NCI-H1694 (cell line): ENCODE measurements at places on chromosomes 16 and 17.

DNA sequence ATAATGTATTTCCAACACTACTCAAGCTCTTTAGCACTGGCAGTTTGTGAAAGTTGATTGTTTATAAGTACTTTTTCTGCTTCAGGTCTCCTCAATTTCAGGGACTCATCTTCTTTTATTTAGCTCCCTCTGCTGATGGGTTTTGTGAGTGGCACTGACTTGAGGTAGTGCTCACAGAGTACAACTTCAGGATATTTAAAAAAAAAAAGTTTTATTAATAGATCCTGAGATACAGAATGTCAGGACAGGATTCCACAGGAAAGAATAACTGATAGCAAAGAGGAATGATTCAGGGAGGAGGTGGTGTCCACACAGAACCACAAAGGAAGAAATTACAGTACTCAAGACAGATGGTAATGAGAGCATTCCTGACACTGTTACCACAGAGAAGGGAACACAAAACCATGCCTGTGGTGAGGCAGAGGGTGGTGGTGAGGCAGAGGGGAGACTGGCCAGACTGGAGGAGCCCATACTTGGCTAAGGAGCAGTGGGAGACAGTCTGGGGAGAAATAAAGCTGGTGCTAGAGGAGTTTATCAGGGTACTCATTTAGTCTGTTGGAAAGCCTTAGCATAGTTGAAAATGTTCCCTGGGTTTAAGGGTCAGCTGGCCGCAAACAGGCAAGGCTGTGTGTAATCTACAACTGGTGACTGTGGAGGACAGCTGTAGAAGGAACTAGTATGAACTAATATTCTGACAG is 63.7 kb downstream of the SPAG9 start:
- DNase-seq: peak; percentile 67

- no peak for DNase-seq
Measured at GRCh38 chr16:80200079-80200478, 340.7 kb upstream of the DYNLRB2 start.

GRCh38 chr17:2547176-2547575 is 35.5 kb upstream of the METTL16 start:
- DNase-seq: no peak

DNA sequence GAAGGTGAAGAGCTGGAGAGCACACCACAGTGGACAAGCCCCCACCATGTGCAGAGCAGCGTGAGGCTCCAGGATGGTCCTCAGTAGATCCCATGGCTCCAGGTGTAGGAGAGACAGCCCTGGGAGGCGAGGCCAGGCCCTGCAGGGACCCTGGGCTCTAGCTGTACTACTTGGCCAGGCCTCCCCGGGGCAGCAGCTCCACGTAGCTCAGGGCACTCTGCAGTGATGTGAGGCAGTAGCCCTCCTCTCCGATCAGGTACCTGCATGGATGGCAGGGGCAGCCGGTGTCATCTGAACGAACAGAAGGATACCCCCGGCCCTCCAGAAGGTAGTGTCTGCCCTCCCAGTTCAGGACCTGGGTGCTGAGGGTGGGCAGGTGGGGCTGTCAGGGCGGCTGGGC is 6.2 kb upstream of the SPATA2L start:
- no peak for DNase-seq

- no peak for DNase-seq
Measured at GRCh38 chr17:63985387-63986140, 12.6 kb upstream of the PRR29 start.

DNA sequence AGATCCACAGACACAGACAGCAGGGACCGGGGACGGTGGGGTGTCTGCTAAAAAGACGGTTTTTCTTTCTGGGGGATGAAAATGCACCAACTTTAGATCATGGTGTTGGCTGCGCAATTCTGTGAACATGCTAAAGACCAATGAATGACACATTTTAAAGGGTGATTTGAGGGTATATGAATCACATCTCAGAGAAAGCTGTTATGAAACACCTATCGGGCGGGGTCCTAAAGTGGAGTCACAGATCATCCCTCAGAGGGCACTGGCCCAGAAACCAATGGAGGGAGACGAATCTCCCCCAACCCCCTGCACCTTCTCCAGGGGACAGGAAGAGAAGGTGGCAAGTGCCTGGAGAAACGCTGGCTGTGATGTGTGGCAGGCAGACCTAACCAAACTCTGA is 26.0 kb downstream of the KLHDC4 start:
- no peak for DNase-seq

- DNase-seq: no peak
Measured at GRCh38 chr16:88532434-88533241, 37.6 kb upstream of the ZC3H18 start.

GRCh38 chr16:85624646-85625045 is 11.5 kb downstream of the GSE1 start:
- no peak for DNase-seq

DNA sequence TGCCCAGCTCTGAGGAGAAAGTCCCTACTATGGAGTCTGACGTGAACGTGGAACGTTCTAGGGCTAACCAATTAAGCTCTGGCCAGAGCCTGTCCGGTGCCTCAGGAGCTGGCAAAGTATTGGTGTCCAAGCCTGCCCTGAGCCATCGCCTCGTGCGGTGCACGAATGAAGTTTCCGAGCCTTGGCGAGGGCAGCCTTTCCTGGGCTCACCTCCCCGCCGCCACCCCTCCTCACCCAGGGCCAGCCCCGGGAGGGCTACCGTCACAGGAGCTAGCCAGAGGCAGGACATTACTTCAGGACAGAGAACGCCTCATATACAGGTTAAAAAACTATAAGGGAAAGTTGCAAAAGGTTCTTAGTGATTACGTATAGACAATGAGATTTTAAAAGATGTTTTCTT is 23.6 kb upstream of the TRAP1 start:
- DNase-seq: no peak

DNA sequence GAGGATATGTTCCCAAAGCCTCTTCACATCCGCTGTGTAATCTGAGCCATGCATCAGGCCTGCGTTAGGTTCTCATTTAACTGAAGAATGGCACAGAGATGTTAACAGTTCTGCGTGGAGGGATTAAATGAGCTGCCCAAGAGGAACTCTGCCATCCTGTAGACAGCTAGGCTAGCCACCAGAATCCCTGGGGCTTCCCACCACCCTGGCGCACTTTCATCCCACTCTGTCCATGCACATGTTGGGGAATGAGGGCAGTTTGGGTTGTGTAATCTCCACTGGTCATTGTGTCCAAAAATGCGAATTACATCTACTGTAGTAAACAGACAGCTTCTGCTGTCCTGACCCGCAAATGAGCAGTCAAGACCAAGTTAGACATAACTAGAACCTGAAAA is 1.0 kb upstream of the GLG1 start:
- no peak for DNase-seq

- no peak for DNase-seq
Measured at GRCh38 chr16:58654560-58655214, 25.1 kb upstream of the CNOT1 start.

DNA sequence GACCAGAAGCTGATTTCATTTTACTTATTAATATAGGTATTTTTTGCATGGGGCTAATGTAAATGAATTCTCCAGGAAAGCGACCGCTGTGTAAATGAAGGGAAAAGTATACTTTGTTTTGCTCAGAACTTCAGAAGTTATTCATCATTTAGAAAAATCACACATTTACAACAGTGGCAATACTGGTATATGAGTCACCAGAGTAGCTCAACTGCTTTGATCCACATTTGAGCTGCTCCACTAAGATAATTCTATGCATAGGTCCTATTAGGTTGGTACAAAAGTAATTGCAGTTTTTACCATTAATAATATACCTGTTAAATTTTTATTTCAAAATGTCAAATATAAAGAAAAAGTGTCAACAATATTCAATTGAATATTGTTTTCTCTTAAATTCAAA is 22.9 kb upstream of the DYNLRB2 start:
- no peak for DNase-seq

GRCh38 chr16:61295311-61295710 is 740.9 kb downstream of the CDH8 start:
- DNase-seq: no peak

DNA sequence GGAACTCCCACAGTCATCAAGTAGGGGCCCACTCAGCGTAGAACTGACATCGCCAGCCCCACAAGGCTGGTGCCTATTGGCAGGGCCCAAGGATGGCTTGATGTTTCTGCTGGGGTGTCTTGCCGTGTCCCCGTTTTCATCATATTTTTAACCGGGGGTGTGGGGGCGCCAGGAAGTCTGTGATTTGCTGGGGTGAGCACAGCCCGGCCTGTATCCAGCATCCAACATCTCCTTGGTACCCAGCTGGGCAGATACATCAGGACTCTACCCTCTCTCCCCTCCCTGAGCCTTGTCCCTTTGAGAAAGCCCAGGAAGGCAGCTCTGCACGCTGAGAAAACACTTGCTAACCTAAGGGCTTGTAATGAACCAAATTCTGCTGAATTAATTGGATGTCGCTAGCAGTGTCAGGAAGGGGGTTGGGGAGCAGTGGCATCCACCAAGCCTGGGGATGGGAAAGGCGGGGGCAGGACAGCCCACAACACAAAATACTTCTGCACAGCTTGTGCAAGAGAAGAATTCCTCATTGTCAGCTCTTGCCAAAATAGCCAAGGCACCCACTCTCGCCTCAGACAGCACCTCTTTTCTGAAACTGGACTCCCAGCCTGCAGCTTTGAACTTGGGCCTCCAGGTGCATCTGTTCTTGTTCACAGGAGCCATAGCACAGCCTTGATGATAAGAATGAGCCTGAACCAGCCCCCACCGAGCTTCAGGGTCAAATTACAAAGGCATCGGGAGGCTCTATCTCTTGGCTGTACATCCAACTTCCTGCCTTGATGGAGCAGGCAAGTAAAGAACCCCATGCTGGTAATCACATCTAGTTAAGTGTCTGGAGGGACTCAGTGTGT is 63.7 kb upstream of the LYRM9 start:
- DNase-seq: no peak

DNA sequence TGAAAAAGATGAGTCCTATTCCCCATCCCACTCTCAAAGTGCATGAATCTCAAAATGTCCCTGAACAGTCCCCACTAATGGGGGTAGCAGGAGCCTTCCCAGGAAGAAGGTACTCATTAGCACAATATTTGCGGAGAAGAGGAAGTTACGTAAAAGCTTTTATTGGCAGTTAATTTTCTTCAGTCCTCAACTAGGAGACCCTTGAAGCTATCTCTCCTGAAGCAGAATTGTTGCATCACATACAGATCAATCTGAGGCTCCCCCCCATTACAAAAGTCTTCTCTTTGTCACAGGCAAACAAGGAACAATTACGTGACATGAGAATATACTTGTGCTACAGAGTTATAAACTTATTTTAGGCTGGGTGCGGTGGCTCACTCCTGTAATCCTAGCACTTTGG is 14.2 kb downstream of the SLFN12L start:
- DNase-seq: no peak

- peak; percentile 89 for DNase-seq
Measured at GRCh38 chr17:41579484-41580243, 7.0 kb downstream of the KRT14 start.

GRCh38 chr16:4981473-4981872 is 23.3 kb downstream of the SEC14L5 start:
- no peak for DNase-seq

DNA sequence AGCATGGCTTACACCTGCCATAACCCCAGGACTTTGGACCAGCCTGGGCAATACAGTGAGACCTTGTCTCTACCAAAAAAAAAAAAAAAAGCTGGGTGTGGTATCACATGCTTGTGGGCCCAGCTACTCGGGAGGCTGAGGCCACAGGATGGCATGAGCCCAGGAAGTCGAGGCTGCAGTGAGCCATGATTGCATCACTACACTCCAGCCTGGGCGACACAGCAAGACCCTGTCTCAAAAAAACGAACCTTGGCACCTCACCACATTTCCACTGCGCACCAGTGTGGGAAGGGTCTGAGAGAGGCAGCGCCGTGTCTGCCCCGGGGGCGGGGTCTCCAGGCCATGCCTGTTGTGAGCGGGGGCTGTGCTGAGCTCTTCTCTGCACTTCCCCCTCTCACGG is 6.3 kb downstream of the ACSF3 start:
- DNase-seq: no peak

DNA sequence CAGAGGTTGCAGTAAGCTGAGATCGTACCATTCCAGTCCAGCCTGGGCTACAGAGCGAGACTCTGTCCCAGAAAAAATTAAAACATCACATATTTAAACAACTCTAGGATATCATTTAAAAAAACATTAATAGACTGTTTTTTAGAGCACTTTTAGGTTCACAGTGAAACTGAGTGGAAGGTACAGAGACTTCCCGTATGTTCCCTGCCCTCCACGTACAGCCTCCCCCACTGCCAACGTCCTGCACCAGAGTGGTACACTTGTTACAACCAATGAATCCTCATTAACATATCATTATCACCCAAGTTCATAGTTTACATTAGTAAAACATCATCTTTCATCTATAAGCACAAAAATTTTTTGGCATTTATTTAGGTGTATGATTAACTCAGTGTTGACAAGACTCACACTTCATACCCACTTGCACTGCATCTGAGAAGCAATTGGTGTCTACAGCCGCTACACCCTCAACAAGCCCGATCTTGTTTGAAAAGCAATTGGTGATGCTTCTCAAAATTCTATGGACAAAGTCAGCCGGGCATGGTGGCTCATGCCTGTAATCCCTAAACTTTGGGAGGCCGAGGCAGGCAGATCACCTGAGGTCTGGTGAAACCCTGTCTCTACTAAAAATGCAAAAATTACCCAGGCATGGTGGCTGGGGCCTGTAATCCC is 39.9 kb upstream of the STH start:
- DNase-seq: no peak

DNA sequence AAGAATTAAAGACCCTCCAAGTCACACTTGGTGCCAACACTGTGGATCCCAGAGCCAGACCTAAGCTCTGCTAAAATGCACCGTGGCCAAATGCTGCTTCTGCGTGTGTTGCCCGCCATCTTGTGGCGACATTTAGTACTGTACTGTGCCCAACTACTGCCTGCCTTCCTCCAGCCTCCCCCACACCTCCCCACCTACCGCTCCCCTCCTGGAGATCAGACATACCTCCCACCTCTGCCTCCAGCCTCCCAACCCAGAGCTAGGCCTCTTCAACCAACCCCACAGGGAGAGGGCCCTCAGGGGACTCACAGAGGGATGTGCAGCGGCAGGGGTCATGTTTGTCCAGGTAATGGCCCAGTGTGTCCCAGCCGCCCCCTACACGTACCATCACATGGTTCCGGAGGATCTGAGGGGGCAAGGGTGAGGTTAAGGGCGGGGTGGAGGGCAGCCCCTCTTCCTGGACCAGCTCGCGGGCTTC is 5.5 kb downstream of the GAS2L2 start:
- peak; percentile 77 for DNase-seq

DNA sequence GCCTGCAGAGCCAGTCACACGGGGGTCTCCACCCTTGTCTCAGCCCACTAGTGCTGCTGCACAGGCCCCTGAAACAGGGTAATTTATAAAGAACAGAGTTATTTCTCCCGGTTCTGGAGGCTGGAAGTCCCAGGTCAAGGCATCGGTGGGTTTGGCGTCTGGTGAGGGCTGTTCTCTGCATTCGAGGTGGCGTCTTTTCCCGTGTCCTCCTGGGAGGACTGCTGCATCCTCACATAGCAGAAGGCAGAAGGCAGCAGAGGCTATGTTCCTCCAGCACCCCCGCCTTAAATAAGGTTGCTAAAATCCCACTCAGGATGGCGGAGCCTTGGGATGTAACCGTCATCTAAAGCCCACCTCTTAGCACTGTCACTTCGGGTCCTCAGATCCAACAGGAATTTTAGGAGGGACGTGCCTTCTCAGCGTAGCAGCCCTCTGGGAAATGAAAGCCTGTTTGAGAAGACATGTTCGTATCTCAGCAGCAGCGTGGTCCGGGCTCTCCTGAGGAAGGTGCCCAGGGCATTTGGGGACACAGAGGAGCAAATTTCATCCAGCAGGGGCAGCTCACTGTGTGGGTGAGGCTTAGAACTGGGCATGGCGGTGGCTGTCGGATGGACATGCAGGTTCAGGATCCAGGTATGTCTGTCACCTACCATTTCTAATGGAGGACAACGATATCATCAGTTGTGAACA is 221.6 kb upstream of the CHMP6 start:
- DNase-seq: no peak

GRCh38 chr17:55672585-55673501 is 49.8 kb downstream of the TMEM100 start:
- no peak for DNase-seq
